ENCODE measurements at places on chromosomes 2 and 18. TPM values are rescaled to one million over a fixed set of nuclear protein-coding genes. Genes with fewer than 3 reads are reported as not detected.

The VAMP5 gene
- total RNA-seq, result 89.2 TPM

The TACR1 gene
- total RNA-seq, result not detected

The ACMSD gene
- total RNA-seq, result not detected

The CNDP1 gene
- not detected for total RNA-seq

The SOS1 gene
- total RNA-seq, result 7.3 TPM

The HOXD11 gene
- not detected for total RNA-seq

The PJVK gene
- 0.39 TPM for total RNA-seq

Data from dermis microvascular lymphatic vessel endothelial cell (primary cell).